ENCODE measurements at places on chromosomes 2 and 18.

DNA sequence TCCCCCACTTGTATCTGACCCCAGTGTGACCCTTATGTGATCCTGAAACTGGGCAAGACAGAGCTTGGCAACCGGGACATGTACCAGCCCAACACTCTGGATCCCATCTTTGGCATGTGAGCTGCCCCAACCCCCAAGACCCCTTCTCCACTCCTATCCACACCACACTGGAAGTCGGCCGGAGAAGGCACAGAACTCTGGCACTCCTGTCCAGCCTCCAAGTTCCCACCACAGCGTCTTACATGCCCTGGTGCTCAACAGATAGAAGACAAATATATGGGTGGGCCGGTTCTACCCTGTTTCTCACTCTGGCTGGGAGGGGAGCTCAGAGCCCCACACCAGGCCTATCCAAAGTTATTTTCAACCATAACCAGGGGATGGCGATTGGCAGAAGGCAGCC is 40.8 kb downstream of the LMAN2L start:
- no peak for DNase-seq

DNA sequence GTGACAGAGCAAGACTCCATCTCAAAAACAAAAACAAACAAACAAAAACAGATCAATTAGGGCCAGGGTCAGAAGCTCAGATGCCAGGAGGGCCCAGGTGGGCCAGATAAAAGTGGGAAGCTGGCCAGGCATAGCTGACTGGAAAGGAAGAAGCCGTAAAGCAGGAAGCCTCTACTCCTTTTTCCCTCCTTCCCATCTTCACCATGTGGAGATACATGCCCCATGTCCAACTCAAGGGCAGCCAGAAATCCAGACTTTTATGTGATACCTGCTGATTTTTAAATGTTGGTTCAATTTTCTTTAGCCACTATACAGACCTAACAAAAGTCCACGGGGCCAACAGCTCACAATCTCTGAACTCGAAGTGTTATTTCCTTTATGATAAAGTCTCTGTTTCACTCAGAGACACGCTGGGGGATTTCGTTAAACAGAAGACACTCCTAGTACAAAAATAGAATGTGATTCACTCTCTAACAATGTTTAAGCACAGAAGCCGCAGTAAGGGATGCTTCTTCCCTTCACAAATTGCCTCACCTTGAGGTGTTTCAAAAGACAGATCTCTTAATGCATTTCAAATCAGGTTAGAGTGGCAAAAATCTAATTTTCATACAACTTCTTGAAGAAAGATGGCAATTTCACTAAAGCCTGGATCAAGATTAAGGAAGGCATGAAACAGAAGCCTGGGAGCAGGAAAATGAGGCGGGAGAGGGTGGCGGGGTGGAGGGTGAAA is 14.0 kb downstream of the TMEM247 start:
- no peak for DNase-seq

GRCh38 chr2:127574656-127575055 is 39.2 kb downstream of the MYO7B start:
- DNase-seq: no peak

DNA sequence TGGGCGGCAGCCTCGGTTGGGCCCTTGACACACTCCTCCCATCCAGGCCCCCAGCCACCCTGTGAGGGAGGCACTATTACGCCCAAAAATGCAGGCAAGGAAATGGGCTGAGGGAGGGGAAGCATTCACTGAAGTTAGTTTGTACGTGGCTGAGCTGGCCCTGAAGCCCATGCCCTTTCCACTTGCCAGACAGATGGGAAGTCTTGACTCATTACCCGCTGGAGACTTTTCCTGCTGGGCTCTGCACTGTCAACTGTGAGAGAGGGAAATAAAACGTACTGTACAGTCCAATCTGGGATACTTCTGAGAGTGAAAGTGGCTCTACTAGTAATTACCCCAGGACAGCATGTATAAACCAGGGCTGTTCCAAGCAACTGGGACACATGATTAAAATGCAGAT is 125.9 kb downstream of the MSH2 start:
- DNase-seq: no peak

GRCh38 chr2:170812710-170813600 is 3.7 kb upstream of the GAD1 start:
- peak; percentile 94 for DNase-seq

Measured in neural progenitor cell (in vitro differentiated cells).